NCI-H187 (cell line): ENCODE measurements at places on chromosomes 5 and 9.

GRCh38 chr5:76386360-76386759, 16.7 kb upstream of the IQGAP2 start:
- DNase-seq, result no peak

- DNase-seq, result no peak
Observed at GRCh38 chr5:71782393-71782770, 63.3 kb downstream of the CARTPT start.

DNA sequence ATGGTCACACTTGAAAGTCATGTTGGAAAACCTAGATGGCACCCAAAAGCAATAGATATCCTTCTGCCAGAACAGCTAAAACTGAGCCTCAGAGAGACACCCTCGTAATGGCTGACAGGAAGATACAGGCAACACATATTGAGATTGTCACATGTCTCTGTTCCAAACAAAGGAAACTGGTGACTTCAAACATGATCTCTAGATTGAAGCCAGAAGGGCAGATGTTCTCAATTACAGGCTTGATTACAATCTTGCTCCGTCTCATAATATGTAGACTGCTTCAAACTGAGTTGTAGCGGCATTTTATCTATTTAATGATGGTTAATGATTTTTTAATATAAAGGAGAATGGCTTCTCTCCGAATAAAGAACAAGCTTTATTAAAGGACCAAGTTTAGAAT, 774.3 kb downstream of the KCTD16 start:
- DNase-seq, result no peak

- DNase-seq, result no peak
Observed at GRCh38 chr5:163473635-163474243, 13.3 kb downstream of the HMMR start.

DNA sequence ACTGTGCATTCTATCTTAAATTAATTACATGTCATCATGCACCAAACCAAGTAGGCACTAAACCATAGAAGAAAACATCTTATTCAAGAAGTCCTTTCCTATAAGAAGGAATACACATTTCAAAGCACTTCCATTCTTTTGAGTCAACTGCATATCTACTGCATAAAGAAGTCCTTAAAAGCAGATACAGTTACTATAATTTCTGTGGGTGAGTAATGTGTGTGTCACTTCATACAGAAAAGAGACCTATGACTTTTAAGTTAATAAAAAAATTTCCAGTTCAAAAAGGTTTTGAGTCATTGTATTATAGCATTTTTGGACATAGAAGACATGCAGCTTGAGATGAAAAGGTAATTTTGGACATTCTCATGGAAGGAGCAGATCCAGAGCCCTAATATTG, 125.0 kb downstream of the DTWD2 start:
- no peak for DNase-seq

DNA sequence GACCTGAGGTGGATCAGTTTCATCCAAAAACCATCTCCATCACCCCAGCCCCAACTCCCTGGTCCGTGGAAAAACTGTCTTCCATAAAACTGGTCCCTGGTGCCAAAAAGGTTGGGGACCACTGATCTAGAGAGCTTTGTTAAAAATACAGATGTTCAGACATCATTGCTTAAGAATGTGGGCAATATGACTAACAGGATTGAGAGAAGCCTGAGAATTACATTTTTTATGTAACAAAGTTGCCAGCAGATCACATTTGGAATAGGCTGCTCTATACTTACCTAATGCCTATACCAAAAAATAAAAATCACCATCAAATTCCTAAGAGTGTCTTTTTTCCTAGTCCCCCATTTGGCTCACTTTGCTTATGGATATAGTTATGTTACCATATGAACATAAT, 143.3 kb downstream of the RAPGEF6 start:
- DNase-seq, result no peak

- no peak for DNase-seq
Observed at GRCh38 chr9:34636791-34637355, 714 bp downstream of the SIGMAR1 start.

DNA sequence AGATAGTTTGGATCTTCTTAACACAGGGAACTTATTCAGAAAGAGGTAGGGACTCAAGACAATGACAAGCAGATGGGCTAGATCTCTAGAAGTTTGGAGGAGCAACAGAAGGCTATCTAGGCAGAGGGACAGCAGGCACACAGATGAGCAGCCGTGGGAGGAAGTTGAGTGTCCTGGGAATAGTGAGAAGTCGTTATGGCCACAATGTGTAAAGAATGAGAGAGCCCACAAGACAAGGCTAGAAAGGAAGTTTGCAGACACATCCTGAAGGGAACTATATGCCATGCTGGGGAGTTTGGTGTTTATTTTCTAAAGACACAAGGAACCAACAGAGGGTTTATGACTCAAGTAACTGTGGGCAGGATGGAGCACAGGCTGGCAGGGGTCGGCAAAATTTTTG, 160.6 kb downstream of the PALM2AKAP2 start:
- no peak for DNase-seq

DNA sequence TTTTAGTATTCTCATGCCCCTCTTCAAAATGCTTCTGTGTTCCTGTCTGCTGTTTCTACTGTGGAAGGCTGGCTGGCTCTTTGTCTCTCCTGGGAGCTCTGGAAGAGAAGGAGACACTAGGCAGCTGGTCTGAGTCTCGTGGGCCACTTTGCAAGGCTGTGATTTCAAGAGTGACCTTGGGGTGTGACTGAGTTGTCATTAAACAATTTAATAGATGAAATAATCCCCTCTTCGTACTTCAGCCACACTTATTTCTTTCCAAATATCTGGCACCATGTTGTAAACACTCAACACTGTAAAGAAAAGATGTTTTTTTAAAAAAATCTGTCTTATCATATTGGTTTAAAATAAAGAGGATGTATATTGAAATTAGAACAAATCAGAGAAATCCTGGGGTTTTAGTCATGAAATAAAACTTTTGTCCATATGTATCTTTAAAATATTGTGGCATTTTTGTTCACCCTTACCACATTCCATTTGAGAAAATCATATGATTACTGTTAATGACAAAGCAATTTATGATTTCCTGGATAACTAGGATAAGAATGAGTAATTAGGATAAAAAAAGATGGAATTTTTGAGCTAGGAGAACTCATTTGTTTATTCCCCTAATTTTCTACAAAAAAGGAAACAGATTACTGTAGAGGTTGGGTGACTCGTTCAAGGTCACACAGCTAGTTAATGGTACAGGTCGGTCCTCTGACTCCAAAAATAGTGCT, 200.8 kb downstream of the MAT2B start:
- DNase-seq, result no peak

GRCh38 chr5:69048230-69048629, 45.6 kb upstream of the SLC30A5 start:
- DNase-seq, result no peak

GRCh38 chr5:2901511-2901910, 150.0 kb upstream of the IRX2 start:
- DNase-seq, result no peak

GRCh38 chr5:129438322-129438721, 21.8 kb upstream of the ADAMTS19 start:
- no peak for DNase-seq

DNA sequence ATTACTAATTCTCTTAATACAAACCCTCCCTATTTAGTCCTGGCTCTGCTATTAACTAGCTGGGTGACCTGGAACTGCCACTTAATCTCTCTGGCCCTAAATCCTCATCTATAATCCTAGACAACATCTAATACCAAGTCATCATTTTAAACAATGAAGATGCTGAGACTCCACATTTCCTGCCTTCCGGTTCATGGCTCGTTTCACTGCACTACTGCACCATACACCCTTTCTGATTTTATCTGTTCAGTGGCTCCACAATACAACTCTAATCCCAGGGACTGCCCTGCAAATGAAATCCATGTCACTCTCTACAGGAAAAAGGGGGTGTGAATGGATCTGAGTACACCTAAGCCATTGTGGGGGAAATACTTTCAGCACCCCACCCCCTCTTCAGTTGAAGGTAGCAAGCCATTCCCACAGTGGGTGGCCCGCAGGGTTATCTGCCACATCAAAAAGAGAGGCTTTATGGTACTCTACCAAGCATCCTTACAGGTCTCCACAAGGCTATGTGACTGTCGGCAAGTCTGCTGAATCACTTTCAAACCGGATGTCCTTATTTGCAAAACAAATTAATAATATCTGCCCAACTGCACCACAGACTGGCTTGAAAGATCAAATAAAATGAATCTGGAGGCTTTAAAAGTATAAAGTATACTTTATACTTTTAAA, 89.5 kb downstream of the EPB41L4A start:
- DNase-seq, result no peak

DNA sequence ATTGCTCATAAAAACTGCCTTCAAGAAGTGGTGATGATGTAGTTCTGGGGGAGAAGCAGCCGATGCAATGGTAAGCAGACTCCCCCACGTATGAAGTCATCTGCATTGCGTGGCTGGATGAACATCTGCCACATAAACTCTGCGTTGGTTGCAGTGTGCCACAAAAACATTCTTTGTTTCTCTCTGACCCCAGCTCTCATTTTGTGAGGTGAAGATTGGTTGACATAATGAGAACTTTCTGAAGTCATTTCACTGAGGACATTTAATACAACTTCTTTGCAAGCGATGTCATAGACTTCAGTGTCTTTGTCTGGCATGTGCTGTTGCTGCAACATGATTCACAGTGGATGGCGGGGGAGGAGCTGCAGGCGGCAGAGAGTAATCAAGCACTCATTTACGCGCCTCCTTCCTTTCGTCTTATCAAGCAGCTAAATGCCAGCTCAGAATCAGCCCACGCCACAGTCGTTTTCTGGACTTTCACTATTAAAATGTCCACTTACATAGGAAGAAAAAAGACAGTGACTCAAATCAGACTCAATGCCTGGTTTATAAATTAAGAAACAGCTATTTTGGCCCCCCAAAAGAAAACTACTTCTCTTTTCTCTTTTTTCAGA, 91.5 kb upstream of the NFIL3 start:
- no peak for DNase-seq

- no peak for DNase-seq
Observed at GRCh38 chr5:168052686-168053085, 238.8 kb upstream of the WWC1 start.

DNA sequence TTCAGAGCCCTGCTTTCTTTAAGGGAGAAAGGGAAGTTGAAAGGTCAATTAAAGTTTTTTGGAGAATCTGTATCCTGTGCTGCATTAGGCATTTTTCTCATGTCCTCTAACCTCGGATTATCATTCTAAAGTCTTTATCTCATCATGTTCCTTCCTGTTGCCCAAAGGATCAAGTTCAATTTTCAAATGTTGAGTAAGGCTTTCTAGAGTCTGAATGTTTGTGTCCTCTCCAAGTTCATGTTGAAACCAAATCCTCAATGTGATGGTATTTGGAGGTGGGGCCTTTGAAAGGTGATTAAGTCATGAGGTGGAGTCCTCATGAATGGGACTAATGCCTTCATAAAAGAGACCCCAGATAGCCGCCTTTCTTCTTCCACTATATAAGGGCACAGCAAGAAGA, 20.2 kb upstream of the TNC start:
- no peak for DNase-seq

GRCh38 chr5:43301653-43302091, 11.5 kb downstream of the HMGCS1 start:
- peak; percentile 61 for DNase-seq

GRCh38 chr9:128323212-128323730, 632 bp downstream of the COQ4 start:
- no peak for DNase-seq

GRCh38 chr5:112219000-112219399, 200.1 kb downstream of the EPB41L4A start:
- DNase-seq, result no peak

GRCh38 chr9:102405218-102405867, 589.8 kb upstream of the CYLC2 start:
- DNase-seq, result no peak

DNA sequence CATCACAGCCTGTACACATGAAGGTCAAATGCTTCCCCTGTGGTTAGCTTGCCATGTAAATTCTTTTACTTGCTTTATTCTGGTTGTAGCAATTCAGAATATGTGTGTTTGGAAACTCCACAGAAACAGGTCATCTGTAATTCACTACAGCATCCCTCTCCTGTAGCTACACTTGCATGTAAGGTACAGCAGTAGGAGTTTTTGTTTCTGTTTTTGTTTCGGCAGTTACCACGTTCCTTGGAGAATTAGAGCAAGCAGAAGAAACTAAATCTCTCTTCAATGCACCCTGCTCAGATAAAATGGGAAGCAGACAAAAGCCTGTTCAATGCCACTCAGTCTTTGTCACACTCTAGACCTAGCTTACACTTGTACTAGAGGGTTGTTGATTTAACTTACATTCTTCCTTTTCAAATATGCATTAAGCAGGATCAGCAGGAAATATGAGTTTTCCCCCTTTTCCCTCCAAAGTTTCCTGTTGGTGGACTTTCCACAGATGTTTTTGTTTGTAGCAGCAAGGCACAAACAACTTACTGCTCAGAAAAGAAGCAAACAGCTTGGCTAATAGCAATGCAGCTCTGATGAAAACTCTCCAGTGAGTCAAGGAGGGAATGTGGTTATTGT, 80.9 kb downstream of the YIPF5 start:
- no peak for DNase-seq

- DNase-seq, result no peak
Observed at GRCh38 chr9:91778031-91778430, 172.0 kb downstream of the ROR2 start.

GRCh38 chr5:141654298-141654697, 3.1 kb upstream of the FCHSD1 start:
- no peak for DNase-seq

GRCh38 chr5:51810592-51810991, 427.3 kb downstream of the ISL1 start:
- DNase-seq, result no peak

DNA sequence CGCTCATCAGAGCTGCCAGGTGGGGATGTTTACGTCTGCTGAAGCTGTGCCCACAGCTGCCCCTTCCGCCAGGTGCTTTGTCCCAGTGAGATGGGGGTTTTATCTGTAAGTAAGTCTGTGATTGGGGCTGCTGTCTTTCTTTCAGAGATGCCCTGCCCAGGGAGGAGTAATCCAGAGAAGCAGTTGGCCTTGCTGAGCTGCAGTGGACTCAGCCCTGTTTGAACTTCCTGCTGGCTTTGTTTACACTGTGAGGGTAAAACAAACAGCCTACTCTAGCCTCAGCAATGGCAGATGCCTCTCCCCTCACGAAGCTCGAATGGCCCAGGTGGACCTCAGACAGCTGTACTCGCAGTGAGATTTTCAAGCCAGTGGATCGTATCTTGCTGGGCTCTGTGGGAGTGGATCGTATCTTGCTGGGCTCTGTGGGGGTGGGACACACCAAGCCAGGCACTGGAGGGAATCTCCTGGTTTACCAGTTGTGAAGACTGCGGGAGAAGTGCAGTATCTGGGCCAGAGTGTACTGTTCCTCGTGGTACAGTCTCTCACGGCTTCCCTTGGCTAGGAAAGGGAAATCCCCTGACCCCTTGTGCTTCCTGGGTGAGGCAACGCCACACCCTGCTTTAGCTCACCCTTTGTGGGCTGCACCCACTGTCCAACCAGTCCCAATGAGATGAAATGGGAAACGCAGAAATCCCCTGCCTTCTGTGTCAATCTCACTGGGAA, 530.1 kb upstream of the DMAC1 start:
- DNase-seq, result no peak

GRCh38 chr9:107020040-107020530, 157.1 kb downstream of the ZNF462 start:
- DNase-seq, result no peak

- DNase-seq, result no peak
Observed at GRCh38 chr9:133558191-133559126, 24.0 kb downstream of the ADAMTSL2 start.
